ENCODE measurements at places on chromosomes 6 and 20.

- DNase-seq: no peak
These were observed 69.1 kb downstream of the GRIK2 start for GRCh38 chr6:101462576-101462975.

DNA sequence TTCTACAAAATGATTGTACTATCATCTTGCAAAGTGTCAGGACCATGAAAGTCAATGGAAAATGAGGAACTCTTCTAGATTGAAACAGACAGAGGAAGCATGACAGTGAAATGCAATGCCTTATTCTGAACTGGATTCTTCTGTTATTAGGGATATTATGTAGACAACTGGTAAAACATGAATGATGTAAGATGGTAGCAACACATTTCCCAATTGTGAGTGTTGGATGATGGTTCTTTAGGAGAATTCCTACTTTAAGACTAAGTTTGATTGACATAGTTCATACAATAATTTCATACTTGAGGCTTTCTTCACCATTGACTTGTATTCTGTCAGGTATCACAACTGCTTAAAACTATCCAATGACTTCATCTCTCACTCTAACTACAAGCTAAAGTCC is 4.5 kb downstream of the UBE3D start:
- no peak for DNase-seq

DNA sequence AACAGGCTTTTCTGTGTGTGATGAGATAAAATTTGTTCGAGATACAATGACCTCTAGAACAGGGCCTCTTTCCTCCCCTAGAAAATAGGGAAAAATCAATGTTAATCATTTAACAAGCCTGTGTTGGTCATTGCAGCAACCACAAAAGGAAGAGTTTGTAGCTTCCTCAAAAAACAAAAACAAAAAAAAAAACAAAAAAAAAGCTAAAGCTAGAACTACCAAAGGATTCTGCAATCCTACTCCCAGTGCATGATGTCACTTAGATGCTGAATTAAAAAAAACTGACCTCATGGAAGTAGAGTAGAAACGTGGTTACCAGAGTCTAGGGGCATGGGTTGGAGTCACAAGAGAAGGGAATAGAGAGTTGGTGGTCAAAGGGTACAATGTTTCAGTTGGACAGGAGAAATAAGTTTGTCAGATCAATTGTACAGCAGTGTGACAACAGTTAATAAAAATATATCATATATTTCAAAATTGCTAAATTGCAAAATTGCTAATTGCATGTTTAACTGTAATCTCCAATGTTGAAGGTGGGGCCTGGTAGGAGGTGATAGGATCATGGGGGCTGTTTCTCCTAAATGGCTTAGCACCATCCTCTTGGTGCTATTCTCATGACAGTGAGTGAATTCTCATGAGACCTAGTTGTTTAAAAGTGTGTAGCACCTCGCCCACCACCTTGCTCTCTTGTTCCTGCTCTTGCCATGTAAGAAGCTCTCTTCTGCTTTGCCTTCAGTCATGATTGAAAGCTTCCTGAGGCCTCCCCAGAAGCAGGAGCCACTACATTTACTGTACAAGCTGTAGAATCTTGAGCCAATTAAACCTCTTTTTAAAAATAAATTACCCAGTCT is 163.4 kb upstream of the SIM1 start:
- no peak for DNase-seq

DNA sequence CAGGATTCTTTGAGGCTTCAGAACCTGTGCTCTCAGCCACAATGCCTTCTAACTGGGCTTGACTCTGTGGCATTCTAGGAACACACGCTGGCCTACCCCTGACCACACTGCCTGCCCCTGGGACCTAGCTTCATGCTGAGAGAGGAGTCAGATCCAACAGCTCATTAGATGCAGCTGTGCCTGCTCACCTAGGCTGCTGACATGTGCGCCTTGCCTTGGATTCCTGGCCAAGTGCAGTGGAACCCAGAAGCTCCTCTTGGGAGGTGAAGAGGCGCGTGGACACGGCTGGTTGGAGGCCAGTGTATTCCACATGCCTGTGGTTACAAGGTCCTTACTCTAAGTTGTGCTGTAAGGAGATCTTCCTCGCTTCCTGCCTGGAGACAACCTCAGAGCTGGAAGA is 24.7 kb upstream of the KCNK16 start:
- no peak for DNase-seq

DNA sequence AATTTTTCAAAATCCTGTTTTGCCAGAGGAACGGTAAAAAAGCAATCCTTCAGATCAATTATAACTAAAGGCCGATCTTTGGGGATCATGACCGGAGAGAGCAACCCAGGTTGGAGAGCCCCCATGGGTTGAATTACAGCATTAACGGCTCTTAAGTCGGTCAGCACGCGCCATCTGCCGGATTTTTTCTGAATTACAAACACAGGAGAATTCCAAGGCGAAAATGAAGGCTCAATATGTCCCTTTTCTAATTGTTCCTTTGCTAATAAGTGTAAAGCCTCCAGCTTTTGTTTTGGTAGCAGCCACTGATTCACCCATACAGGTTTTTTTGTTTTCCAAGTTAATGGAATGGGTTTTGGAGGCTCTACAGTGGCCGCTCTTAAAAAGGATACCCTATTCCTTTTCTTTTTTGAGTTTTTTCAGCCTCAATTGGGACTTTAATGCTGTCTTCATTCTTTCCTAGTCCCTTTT is 16.9 kb upstream of the PTCRA start:
- peak; percentile 74 for DNase-seq

GRCh38 chr20:59933296-59933848 is at the start of gene SYCP2:
Gene SYCP2, minus strand, starts transcription at chr20:59933637. Its CDS starts 11,224 bp downstream, at chr20:59922413.
- DNase-seq: no peak

DNA sequence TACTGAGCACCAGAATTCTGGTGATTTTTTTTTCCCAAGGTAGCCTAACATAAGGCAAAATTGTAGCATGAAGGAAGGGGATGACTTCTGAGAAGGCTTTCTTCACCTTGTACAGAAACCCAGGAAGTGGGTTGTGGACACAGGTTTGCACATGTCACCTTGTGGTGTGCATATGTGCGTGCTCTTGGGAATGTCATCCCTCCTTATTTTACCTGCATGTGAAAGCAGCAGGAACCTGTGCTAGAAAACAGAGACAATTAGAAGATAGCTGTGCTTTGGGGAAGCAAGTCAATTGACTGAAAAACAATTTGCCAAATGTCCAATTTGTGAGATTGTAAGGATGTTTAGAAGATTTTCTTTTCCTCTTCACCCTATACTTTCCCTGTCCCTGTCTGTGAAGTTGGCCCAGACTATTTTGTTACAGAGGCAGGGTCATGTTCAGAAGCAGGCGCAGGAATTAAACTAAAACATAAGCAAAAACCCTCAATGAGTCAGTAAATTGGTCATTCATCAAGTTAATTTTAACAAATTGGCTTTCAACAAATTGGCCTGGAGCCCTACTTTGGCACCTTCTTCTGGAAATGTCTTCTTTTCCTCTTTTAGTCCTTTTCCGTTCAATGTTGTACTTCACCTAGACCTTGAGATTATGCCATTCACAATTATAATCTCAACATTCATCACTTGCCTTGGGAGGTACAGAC is 261.2 kb downstream of the ADGB start:
- DNase-seq: no peak

DNA sequence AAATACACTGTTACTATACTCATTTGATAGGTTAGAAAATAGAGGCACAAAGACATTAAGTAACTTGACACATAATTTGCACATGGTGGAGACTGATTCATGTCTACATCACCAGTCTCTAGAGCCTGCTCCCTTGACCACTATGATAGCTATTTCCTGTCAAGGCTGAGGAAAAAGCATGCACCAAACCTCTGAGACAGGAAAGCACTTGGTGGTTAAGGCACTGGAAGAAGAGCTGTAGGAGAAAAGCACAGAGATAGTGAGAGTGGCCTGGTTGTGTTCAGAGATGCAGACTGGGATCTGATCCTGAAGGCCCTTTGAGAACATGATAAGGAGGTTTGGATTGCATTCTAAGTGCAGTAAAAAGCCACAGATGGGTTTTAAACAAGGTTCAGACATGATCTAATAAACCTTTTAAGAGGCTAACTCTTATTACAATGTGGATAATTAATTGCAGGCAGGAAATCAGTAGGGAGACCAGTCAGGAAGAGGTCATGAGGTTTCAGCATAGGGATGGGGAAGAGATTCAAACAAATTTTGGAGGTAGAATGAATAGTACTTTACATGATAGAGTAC is 168.9 kb downstream of the PHF3 start:
- no peak for DNase-seq

DNA sequence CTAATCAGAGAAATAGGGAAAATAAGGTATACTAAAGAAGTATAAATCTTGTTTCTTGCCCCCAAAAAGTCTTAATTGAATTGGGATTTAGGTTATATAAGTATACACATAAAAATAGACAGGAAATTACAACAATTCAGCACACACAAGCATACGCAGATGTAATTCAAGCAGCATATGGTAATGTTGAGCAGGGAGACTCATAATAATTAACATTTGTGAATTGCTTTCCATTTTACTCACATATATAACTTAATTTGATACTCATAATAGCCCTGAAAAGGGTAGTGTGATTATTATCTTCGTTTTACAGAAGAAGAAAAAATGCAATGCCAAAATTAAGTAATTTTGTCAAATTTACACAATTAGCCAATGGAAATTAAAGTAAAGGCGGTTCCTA is 313.5 kb upstream of the ECI2 start:
- no peak for DNase-seq

DNA sequence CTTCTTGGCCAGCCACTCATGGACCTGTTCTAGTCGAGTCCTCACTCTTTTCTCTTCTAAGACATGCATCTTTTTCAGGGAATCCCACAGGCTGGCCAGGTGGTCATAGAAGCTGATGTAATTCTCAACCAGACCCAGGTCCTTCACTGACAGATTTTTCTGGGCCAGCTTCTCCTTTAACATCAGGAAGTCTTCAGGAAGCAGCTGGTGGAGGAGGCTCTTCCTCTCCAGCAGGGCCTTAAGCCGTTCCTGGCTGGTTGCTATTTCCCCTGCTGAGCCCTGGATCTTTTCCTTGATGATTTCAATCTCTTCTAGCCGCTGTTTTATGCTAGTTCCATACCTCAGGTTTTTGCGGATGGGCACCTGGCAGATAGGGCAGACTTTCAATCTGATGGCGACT is 28.6 kb downstream of the DDX27 start:
- no peak for DNase-seq

DNA sequence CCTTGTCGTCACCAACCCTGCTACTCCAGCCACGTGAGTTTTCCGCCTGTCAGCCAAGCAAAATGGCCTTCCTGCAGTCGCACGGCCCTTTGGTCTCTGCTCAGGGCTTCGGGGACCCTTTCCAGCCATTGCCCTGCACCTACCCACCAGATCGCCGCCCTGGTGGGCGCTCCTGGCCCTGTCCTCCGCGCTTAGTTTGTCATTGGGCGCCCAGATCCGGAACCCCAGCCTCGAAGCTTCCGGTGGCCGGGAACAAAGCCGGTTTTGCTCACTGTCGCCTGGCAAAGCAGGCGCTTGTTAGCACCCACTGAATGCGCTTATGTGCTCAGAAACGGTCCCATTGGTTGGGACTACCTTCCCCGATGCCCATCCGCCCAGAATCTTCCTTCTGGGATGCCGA is 536 bp downstream of the ZFP57 start:
- DNase-seq: no peak

DNA sequence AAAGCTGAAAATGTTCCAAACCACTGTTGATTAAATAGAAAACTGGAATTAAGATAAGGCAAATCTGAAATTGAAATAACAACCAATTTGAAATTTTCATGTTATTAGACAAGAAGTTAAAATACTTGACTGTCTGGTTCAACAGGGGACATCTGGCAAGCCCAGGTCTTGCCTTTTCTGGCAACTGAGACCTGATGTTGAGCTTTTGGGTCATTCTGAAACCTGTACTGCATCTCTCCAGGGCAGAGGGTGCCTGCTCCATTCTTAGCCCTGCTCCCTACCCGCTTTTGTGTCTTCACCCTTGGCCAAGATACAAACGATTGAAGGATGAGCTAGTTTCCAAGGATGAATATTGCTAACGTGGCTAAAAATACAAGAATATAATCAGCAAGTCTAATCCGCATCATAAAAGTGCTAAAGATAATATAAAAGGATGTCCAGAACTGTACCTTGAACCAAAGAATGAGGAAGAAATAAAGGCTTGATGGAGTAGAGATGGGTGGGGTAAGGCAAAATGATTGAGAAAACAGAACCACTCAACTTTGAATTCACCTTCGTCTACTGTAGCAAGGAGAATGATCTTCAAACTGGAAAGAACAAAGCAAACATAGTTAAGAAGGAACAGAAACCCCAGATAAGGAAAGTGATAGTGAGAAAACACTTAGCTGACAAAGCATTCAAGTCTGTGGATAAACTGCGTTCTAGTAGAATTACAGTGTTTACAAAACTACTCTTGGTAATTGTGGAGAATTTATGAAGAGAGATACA is 109.8 kb upstream of the MAN1A1 start:
- DNase-seq: no peak

DNA sequence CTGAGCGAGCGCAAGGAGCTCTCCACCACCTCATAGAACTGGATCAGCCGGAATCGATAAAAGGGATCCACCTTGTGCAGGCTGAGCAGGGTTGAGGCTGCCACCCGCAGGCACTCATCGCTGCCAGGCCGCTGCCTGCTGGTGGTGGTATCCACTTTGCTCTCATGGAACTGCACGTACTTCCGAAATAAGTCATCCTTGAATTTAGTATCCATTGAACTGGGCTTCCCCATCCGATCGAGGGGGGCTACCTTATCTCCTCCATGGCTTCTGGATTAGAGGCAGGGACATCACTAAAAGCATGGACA is 7.1 kb downstream of the SPATA2 start:
- no peak for DNase-seq

Measured in stimulated activated CD8-positive, alpha-beta memory T cell treated with anti-CD3 and anti-CD28 coated beads, Interleukin-4, amount 100 ng/mL, for 4 hours (primary cell).